ENCODE measurements at places on chromosomes 1 and 21.

DNA sequence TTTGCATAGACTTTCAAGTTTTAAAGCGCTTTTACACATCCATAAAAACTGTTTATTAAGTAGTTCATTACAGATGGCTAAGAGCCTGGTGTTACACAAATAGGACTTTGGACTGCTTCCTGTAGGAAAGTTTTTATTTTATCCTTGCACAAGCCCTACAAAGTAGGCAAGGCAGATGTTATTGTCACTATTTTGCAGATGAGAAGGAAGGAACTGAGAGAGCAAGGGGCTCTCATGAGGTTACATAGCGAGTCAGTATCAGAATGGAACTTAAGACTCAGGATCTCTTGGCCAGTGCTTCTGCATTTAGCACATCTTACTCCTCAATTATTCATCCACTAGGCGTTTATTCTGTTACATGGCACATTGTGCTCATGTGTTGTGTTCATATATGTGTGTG lies 2.6 kb upstream of the MAPKAPK2 start:
- no peak for DNase-seq

- no peak for DNase-seq
These were observed 27.1 kb upstream of the AJAP1 start for GRCh38 chr1:4627353-4627752.

DNA sequence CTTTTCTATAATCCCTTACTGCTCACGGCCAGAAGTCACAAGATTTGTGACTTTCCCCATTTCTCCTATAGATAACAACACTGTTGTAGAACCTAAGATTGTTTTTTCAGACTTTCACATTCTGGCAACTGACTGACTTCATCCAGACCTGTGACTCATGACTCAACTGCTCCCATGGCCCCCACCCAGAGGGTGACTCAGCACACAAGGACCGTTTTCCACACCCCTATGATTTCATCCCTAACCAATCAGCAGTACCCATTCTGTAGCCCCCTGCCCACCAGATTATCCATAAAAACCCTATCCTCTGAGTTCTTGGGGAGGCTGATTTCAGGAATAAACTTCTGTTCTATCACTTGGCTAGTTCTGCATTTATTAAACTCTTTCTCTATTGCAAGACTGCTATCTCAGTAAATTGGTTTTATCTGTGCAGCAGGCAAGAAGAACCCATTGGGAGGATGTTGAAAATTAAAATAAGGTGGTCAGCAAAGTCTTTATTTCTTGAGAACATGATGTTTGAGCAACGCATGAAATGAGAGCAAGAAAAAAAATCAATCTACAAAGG lies 79.7 kb downstream of the NGF start:
- no peak for DNase-seq

GRCh38 chr1:229470406-229471043 lies 36.6 kb upstream of the ACTA1 start:
- no peak for DNase-seq

GRCh38 chr1:55131801-55132200 lies 83.4 kb downstream of the USP24 start:
- no peak for DNase-seq

- DNase-seq, result no peak
These were observed 6.6 kb upstream of the PIGC start for GRCh38 chr1:172450524-172450885.

- no peak for DNase-seq
These were observed 317.6 kb downstream of the DPYD start for GRCh38 chr1:97603218-97603617.

GRCh38 chr1:220336391-220337031 lies 64.3 kb upstream of the RAB3GAP2 start:
- DNase-seq, result no peak

DNA sequence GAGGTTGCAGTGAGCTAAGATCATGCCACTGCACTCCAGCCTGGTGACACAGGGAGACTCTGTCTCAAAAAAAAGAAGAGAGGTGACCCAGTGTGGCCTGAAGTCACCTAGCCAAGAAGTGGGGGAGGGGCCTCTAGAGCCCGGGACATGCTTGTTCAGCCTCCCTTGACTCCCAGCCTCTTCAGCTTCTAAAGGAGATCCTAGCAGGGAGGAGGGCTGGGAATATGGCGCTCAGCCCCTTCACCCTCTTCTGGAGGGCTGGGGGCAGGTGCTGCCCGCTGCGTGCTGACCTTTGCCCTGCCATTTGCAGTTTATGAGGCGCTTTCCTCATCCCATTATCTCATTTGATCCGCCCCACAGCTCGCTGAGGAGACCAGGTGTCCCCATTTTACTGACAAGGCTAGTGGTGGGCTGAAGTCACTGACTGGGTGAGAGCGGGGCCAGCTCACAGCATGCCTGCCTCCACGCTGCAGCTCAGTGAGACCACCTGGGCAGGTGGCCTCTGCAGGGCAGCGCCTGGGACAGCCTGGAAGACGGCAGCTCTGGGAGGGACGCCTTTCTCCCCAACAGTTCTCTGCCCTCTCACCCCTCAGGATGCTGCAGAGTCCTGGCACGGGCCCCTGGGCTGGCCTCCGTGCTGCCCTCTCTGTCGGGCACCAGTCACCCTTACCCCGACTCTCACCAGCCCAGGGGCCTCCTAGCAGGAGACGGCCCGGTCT lies 7.5 kb downstream of the ELF3 start:
- no peak for DNase-seq

DNA sequence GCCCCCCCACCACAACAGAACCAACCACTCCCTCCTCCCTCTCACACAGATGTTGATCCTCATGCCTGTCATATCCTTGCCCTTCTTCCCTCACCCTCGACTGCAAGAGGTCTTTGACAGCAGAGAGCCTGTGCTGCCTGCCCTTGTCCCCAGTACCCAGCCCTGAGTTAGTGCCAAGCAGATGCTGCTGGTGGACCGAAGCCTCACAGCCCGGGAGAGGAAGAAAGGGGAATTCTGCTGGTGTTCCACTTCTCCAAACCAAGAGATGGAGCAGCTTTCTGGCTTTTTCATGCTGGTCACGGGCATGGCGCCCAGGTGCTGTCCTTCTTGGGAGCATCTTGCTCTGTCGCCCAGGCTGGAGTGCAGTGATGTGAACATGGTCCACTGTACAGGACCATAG lies 69.1 kb downstream of the SLC66A1 start:
- no peak for DNase-seq

- DNase-seq, result no peak
These were observed 6.5 kb upstream of the PDXK start for GRCh38 chr21:43712268-43712942.

All from activated CD4-positive, alpha-beta T cell treated with anti-CD3 and anti-CD28 coated beads for 24 hours (primary cell).